ENCODE measurements at places on chromosomes 5 and 9.

- peak; percentile 46 for DNase-seq
Observed at GRCh38 chr5:39273314-39273954, 54.1 kb upstream of the FYB1 start.

DNA sequence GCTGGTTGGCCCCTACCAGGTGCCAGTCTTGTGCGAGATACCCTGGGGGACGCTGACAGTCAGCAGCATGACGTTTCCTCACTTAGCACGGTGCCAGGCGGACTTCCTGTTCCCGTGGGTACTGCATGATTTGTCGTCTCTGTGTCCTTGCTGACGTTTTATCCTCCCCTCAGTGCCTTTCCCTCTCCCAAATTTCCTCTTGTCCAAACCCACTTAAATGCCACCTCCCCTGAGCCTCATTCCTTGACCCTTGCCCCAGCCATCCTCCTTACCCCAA lies 60.6 kb upstream of the SAP30L start:
- DNase-seq: peak; percentile 36

- DNase-seq: no peak
Observed at GRCh38 chr9:78644359-78644758, 347.4 kb downstream of the PSAT1 start.

DNA sequence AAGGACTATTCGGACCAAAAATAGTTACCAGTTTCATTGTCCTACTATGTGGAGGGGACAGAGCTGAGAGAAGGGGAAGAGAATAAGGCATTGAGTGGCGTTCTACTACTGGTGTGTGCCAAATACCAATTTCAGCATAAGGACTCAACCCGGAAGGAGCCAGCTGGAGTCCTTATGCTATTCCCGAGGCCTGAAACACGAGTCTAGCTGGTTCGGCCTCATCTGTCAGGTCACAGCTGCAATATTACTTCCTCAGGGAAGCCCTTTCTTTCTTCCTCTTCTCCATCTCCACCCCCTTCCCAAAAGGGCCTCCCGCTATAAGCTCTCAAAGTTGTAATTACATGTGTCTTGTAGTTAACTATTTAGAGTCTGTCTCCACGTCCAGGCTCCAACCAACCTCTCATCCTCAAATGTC lies 20.5 kb upstream of the FER start:
- no peak for DNase-seq

GRCh38 chr9:131203431-131204218 lies 72.7 kb downstream of the FAM78A start:
- DNase-seq: no peak

DNA sequence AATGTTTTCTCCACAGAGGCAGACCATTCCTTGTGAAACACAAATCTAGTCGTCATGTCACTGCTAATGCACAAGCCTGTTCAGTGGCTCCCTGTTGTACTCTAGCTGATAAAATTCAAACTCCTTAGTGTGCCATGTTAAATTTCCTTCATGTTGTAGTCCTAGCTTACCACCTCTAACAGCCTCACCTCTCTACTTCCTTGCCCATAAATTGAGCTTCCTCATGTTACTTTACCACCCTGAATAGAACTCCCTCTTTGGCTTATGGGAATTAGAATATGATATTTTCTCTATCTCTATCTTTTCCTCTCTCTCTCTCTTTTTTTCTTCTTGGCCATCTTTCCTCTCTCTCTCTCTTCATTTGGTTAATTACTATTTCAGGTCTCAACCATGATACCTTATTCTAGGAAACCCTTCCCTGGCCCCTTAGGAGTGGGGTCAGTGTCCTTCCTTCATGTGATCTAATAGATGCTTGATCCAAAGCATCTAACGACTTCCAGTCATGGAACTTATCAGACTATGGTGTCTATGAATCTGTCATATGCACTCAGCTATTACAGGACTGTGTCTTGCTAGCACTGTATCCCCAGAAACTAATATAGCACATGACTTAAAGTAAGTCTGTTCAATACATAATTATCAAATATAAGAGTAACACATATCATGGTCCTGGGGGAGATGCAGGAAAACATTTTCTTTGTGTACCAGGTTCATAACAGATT lies 31.5 kb upstream of the ALDH1A1 start:
- DNase-seq: no peak

DNA sequence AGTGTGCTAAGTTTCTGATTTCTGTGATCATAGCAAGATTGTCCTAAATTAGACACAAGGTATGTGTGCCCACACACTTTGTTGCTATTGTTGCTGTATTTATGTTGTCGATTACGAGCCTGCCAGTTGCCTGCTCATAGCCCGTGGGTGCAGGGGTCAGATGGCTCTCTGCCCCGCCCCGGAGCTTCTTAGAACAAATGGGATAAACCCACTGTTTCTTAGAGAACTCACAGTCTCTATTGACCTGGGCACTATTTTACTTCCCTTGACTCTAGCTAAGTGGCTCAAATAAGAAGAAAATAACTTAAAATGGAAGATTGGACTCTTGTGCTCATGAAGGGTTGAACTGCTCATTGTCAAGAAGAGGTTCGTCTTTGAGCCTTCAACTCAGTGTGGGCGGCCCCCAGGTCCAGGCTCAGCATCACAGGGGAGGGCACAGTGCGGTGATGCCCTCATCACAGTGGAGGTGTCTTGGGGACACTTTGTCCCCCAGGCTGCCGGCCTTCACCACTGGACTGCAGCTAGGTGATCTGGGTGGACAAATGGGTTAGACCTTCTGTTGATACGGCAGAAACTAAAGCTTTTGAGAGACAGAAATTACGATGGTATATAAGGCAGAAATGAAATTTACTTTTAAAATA lies 155.5 kb downstream of the TENT4A start:
- no peak for DNase-seq

DNA sequence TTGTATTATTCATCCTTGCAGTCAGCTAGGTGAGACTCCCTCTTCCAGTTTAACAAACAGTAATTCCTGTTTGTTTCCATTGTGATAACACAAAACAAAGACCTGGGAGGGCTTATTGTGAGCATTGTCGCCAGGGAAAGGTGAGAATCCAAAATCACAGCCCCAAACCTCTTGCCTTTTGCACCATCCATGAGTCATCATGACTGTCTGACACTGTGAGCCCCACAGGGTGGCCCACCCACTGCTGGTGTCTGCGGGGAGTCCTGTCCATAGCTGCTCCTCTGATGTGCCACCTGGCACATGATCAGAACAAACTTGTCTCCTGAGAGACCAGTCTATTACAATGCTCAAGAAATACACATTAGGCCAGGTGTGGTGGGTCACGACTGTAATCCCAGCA lies 33.7 kb upstream of the S1PR3 start:
- no peak for DNase-seq

DNA sequence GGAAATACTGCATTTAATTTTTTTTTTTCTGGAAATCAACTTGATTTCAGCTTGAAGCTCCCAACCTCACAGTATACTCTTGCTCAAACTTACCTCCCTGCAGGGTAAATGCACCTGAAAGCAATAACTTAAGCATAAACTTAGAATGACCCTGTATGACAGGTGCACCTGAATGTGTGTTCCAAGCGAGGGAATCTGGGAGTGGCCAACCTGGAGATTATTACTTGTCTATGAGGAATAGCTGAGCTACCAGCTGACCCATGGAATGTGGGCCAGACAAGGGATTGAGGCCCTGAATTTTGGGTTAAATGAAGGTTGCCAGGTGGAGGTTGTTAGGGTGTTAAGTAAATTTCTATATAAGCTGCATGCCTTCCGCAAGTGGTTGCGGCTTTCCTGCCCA lies 140.6 kb downstream of the OSTF1 start:
- no peak for DNase-seq

DNA sequence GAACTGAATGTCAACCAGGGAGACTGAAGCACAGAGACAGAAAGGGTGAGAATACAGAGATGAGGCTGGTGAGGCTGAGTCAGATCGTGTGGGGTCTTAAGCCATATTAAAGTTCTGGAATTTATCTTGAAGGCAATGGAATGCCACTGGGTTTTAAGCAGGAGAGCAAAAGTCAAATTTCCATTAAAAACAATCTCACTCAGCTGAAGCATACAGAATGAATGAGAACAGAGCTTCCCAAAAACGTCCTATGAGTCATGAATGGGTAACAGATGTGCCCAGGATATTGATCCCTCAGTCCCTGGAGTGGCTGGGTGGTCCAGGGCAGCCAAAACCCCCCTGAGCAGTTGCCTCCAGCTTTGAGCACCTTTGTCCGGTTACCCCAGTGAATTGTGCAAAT lies 44.9 kb downstream of the PFDN1 start:
- DNase-seq: no peak

DNA sequence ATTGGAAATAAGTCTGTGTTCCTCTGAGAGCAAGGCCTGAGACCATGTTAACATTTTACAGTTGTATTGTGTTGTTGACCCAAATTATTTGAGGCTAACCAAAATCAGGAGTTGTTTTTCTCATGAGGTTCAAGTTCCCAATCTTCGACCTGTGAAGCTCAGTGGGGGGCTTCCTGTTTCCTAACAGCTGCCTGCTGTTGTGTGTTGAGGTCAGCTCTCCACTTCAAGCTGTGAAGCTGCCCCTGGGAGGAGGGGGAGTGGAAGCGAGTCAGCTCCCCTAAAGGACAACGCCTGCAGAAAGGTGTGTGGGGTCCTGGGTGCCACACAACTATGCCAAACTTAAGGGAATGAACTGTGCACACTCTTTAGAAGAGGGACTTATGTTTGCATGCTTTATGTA lies 295.5 kb downstream of the IRX1 start:
- DNase-seq: no peak

DNA sequence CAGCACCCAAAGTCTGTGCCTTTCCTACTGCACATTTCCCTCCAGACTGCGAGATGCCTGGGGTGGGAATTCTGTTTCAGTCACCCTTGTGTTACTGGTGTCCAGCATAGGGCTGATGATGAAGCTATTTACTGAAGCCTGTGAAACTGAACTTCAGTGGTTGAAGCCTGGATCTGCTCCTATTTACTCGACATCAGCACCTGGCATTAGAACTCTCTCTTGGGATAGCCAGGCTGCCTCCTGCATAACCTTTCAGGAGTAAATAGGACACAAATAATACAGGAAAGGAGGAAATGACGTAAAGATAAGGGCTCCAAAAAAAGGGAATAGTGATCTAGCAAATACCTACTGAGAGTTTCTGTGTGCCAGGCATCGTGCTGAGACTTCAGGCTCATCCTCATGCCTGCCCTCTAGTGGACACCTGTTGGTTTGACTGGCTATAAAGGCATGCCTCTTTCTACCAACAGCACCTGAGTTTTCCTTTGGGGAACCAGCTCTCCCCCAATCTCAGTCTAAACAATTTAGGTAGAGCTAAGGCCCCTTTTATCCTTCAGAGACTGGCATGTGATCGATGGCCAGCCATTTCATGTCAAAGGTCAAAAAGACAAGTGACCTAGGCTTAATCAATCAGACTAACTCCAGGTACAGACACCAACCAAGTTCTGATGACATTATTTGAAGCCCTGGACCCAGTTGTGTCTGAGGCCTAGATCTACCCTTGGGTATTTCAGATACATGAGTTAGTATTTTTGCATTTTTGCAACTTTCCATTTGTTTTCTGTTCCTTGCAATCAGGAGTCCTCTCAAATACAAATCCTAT lies 192.1 kb upstream of the TRIM32 start:
- DNase-seq: peak; percentile 17

- DNase-seq: no peak
Observed at GRCh38 chr9:122337556-122337929, 33.3 kb upstream of the PTGS1 start.

DNA sequence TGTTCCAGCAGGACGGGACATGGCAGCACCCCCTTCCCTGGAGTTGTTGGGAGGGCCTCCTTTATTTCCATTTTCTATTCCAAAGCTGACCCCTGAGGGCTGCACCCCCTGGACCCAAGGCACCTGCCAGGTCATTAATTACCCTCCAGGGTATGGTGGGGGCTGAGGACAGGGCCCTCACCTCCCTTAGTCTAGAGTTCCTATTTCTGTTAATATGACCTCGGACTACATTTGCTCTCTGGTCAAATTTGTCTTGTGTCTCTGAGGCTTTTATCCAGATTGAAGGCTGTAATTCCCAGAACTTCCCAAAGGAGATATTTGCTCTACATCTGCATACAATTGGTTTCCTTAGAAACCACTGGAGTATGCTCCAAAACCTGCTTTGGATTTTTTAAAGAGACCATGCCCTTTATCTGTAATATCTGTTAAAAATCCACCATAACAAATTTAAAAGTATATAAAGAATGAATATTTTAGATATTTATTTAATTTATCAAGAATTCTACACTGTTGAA lies 16.8 kb downstream of the PHF2 start:
- DNase-seq: no peak

DNA sequence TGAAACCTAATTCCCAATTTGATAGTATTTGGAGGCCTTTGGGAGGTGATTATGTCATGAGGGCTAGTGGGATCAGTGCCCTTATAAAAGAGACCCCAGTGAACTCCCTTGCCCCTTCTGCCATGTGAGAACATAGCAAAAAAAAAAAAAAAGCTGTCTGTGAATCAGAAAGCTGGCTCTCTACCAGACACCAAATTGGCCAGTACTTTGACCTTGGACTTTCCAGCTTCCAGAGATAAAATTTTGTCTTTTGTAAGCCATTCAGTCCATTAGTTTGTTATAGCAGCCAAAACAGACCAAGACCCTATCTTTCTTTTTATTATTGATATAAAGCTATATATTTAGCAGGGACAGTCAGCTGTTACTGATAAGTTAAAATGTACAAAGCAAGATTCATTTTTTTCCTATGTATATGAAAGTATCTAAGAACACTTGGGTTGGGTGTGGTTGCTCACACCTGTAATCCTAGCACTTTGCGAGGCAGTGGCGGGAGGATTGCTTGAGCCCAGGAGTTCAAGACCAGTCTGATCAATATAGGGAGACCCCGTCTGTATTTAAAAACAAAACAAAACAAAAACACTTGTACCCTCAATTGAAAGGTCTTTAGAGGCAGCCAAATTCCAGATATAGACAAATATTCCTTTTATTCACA lies 8.1 kb upstream of the C5orf24 start:
- no peak for DNase-seq

DNA sequence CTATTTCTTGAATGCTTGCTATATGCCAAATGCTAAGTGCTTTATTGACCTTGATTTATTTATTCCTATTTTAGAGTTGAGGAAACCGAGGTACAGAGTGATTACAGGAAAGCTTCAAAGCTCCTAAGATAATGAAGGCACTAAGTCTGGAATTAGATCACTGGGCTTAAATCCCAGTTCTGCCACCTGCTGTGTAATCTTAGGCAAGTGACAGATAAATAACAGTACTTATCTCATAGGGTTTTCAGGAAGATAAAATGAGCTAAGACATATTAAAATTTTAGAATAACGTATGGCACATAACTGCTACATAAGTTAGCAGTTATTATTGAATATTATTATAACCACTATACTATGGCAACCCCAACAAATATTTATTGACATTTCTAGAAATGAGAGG lies 843.8 kb downstream of the DTWD2 start:
- no peak for DNase-seq

DNA sequence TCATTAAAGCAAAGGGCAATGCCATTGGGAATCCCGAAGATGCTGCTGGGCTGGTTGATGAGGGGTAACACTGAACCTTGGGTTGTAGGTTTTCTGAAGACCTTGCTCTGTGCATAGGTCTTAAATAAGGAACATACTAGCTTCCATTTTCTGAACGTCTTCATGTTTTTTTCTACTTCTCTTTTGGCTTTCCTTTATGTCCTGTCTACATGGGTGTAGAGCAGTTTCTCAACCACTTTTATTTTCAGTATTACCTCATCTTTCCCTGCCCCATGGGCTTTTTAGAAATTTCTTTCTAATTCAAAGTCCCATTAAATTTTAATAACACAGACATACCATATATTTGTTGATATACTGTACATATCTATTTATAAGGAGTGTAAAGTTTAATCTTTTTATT lies at the start of gene IFNA14:
TSS of gene IFNA14 (minus strand) at position 95 of the 400 bp plus-strand sequence. CDS start at position 25, 70 bp downstream.
- DNase-seq: no peak

Data from CD4-positive, alpha-beta T cell treated with Interleukin-12 subunit alpha and Interleukin-12 subunit beta, for 1 hour (primary cell).